Renal pelvis (tissue), 12 donors: ENCODE measurements at places on chromosomes 4 and X. TPM values are rescaled to one million over a fixed set of nuclear protein-coding genes. Genes with fewer than 3 reads are reported as not detected.

GYPA gene
- 4.8 TPM for polyA plus RNA-seq

DNA sequence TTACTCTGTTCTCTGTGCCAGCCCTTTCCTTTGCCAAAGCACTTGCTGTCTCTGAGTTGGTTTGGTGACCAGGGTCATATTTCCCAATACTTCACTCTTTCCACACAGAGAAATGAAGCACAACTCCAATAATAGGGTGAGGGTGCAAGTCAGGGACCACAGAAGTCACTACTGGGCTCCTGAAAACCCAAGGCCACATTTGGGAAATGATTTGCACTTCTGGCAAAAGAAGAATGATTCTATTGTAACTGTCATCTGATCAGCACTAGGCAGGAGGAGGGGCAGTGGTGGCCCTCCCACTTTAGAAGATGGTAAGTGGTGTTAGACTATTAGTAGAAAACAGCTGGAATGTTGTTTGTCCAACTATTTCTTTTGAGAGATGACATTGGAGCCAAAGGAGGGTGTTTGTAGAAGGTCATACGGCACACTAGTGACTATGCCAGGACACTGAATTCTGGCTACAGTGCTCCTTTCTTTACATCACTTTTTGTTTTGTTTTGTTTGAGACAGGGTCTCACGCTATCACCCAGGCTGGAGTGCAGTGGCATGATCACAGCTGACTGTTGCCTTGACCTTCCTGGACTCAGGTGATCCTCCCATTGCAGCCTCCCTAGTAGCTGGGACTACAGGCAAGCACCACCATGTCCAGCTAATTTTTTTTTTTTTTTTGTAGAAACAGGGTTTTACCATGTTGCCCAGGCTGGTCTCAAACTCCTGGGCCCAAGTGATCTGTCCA is 10.8 kb upstream of the HADH start:
- no peak for DNase-seq

C1QTNF7 gene
- 20.4 TPM for polyA plus RNA-seq

DNA sequence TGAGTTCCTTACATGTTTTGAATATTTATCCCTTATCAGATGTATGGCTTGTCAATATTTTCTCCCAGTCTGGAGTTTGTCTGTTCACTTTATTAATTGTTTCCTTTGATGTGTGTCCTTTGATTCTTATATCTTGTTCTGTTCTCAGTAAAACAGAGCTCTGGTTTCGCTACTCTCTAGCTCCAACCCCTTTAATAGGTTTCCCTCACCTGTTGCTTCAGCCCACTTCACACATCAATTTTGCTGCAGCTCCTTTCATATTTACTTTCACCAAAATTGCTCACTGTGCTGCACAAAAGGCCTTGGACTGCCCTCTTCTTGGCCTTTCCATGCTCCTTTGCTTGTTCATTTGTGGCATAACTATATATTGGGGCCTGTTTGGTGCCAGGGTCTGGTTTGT is 85.1 kb downstream of the CFAP299 start:
- no peak for DNase-seq

PGAM4 gene
- 0.11 TPM for polyA plus RNA-seq

DNA sequence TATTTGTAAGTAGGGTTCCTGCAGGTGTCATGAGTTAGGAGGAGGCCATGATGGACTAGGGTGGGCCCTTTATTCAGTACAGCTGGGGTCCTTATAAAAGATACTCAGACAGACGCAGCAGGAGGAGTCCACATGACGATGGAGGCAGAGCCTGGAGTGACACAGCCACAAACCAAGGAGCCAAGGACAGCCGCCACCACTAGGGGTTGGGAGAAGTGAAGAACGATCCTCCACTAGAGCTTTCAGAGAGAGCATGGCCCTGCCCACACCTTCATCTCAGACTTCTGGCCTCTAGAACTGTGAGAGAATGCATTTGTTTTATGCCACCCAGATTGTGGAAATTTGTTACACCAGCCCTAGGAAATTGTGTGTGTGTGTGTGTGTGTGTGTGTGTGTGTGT is 31.1 kb downstream of the JAKMIP1 start:
- DNase-seq: no peak

DNA sequence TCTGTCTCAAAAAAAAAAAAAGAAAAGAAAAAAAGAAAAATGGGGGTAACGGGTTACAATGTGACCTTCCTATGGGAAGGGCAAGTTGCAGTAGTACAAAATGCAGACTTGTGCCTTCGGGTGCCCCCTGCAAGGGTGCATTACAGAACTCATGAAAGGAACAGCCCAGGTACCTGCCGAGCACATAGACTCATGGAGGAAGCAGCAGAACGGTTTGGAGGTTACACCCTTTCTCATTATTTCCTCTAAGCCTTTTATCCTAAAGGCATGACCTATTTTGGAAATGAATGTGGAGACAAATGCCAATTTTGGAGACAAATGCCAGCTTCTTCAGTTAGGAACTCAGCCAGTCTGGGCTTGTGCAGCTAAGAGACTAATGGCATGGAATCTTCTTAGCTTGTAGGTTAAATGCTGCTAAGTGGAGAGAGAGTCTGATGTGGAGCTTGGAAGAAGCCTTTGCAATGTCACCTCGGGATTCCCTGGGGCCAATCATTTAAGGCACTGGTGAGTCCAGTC is 44.1 kb upstream of the PRKX start:
- no peak for DNase-seq

GRCh38 chr4:113881256-113881655 is 98.2 kb downstream of the ARSJ start:
- no peak for DNase-seq

DNA sequence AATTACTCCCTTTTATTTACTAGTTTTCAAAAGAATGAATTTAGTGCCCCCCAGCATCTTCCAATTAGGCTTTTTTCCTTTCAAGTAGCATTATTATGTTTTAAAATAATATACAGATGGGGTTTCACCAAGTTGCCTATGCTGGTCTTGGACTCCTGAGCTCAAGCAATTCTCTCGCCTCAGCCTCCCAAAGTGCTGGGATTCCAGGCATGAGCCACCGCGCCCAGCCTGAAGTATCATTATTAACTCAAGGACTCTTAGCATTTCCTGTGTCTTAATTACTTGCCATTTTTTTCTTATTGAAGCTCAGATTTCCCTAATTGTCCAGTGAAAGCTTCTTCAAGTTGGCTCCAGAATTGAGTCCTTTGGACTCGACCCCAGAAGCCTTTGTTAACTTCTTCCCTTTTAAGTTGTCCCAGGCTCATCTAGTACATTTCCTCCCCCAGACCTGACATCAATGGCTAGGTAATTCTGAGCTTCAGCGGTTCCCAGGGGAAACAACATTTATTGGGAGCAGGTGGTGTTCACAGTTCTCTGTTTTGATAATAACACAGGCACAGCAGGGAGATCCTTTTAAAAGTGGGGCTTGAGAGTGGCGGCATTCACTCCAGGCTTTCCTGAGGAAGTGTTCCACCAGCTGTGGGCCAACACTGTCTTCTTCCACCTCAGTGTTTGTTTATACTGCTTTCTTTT is 10.0 kb downstream of the SAT1 start:
- DNase-seq: no peak

- DNase-seq: no peak
Observed at GRCh38 chr4:153733751-153734448, 25.9 kb downstream of the RNF175 start.

PDHA2 gene
- polyA plus RNA-seq: not detected
